Stromal cell of bone marrow (primary cell): ENCODE measurements at places on chromosomes 3 and 15.
A peak's percentile ranks its signal among the peaks of the same experiment; 100 is the strongest.

DNA sequence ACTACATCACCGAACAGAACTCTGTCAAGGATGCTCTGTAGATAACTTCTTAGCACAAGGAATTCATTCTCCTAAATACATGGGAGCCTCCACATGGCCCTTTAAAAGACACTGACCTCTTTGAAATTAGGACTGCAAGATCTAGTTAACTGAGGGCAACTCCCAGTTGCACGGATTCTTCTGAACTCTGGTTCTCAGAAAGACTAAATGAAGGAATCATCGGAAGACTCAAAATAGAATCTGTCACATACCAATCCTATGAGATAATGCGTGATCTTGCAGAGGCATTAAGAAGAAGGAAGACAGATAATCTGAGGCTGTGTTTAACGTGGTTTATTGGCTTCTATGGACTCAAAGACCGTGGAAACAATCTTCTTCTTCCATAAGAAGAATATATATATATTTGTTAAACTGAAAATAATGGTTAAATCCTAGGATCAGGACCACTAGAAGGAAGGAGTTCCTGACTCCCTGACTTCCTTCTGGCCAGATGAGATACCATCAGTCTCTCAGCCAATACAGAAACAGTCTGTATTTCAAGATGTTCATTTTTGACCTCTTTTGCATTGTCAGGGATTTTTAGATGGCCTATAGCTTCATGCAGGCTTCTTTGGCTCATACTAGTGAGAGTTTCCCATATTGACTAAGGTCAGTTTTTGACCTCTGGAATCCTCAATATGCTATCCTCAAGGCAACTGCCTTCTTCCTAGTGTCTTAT lies 33.9 kb upstream of the TBC1D23 start:
- DNase-seq = peak; percentile 21

- no peak for DNase-seq
These were observed 16.7 kb downstream of the TFG start for GRCh38 chr3:100725935-100726513.

DNA sequence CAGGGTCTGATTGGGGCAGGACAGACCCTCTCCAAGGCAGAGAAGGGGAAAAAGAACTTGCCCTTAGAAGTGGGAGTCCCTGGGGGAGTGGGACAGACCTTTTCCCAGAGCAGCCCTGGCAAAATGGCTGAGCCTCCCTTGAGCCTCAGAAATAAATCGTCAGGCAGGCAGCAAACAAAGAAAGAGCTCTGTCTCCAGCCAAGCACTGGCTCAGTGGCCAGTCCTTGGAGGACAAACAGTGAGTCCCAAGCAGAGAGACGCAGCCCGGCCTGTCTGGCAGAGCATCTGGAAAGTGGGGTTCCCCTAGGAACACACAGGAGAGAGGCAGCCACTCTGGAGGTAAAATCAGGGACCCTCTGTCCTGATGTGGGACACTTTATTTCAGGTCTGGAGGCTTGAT lies 1.8 kb downstream of the SLC6A1 start:
- no peak for DNase-seq

DNA sequence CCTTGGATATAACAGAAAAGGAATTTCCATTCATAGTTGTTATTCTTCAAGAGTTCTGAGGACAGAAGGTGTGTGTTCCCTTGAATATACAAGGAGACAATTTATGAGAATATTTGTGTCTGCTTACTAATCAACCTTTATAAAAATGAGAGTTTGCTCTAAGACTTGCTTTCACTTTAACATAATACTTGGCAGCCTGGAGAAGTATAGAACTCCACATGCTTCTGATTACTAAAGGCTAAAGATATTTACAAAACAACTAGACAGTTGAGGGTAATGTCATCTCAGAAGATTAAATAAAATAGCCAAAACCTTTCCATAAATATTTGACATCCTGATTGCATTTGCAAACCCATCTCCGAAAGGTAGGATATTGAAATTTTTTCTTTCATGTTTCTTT lies 727.1 kb upstream of the NAALADL2 start:
- DNase-seq = no peak

- no peak for DNase-seq
These were observed 6.2 kb downstream of the DLG1 start for GRCh38 chr3:197292083-197292646.

- no peak for DNase-seq
These were observed 64.1 kb upstream of the RPL32 start for GRCh38 chr3:12905316-12906071.

DNA sequence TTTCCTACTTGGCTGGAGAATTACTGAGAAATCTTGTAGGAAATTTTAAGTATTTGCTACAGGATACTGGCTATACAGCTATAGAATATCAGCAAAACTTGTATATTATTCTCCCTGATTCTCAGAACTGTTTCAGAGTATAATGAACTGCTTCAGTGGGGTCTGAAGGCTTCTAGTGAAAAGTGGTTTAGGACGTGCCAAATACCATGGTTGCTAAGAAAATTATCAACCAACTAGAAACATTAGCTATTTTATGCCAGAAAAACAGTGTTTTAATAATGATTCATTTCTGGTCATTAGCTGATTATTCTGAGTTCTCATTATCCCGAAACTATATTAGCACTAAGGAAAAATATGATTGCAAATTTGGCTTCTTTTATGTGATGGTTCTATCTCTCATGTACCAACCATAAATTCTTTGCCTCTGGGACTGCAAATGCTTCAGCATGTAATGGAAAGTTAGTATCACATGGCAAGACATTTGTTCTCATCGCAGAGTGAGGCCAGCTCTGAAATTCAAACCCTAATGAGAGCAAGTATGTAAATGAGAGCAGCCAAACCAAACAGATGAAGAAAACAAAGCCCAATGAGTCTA lies 11.0 kb upstream of the TSC22D2 start:
- DNase-seq = no peak

DNA sequence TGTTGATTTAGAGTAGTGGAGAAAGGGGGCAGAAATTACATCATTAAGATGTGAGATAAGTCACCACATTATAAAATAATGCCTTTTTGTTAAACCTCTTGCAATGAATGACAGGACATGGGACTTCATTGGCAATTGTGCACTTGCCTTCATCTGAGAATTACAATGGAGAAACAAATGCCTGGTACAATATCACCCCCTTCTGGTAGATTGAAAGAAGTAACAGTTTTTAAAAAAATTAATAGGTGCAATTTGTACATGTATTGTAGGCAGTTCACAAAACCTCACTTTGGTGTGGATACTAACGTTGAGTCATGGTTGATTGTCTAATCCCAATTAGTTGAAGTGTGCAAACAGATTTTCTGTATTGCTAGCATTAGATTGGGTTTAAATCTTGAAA lies 4.6 kb upstream of the P2RY14 start:
- peak; percentile 46 for DNase-seq

GRCh38 chr3:140950863-140951262 lies 9.2 kb downstream of the SLC25A36 start:
- DNase-seq = no peak

DNA sequence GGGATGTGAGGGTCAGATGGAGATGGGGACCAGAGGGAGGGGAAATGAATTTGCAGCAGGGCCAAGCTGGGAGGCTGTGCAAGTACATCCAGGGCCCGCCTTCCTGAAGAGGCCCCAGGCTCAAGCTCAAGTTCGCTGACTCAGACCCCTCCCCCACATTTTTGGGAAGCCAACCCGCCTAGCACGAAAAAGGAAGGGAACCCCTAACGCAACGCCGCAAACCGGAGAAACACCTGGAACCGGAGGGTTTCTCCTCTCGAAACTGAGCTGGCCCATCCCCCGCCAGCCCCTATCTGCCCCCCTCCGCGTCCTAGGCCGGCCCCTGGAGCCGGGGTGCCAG lies 624 bp downstream of the AP3B2 start:
- no peak for DNase-seq

- no peak for DNase-seq
These were observed 133.6 kb upstream of the MRPL3 start for GRCh38 chr3:131636266-131636775.

- no peak for DNase-seq
These were observed 579.4 kb upstream of the TBL1XR1 start for GRCh38 chr3:177776661-177777101.

DNA sequence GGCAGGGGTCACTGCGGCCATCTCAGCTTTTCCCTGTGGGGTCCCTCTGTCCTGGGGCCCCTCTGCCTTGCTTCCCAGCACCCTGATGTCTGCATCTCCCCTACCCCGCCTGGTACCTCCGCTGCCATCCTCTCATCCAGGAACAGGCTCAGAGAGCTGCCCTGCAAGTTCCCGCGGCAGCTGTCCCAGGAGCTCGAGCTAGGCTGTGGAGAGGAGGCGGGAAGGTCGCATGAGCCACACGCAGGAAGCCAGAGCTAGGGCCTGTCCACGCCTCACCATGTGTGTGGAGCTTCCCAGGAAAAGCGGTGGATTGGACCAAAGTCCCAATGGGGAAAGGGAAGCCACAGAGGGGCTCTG lies 12.5 kb downstream of the PLA2G4B start:
- no peak for DNase-seq

- no peak for DNase-seq
These were observed 265.5 kb upstream of the ROPN1 start for GRCh38 chr3:124257336-124257864.

DNA sequence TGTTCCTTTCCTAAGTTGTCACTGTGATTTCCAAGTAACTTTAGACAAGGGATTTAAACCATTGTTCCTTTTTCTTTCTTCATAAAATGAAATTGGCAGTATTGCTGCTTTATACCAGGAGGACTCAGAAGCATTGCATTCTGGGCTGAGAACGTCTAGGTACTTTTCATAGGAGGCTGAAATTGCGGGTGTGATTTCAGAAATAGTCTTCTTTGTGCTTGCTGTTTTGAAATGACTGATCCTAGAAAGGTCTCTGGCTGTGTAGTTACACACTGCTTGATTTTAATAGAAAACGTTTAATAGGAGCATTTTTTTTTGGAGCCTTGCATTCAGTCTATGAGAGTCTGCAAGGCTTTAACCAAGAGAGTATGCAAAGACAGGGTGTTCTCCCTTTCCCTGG lies 56.3 kb downstream of the PPM1L start:
- no peak for DNase-seq

GRCh38 chr3:146464005-146464595 lies 5.3 kb downstream of the PLSCR2 start:
- peak; percentile 36 for DNase-seq

GRCh38 chr3:9119331-9119730 lies 130.1 kb downstream of the SRGAP3 start:
- no peak for DNase-seq

- no peak for DNase-seq
These were observed 108.8 kb downstream of the KBTBD8 start for GRCh38 chr3:67106874-67107273.

GRCh38 chr15:70048578-70049514 lies 48.9 kb downstream of the TLE3 start:
- no peak for DNase-seq

DNA sequence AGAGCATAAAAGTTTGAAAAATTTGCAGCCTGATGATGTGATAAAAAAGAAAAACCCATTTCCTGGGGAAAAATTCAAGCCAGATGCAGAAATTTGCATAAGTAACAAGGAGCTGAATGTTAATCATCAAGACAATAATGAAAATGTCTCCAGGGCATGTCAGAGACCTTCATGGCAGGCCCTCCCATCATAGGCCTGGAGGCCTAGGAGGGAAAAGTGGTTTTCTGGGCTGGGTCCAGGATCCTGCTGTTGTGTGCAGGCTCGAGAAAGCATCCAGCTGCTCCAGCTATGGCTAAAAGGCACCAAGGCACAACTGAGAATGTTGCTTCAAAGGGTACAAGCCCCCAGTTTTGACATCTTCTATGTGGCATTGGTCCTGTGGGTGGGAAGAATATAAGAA lies 1014.0 kb downstream of the SI start:
- DNase-seq = no peak

GRCh38 chr3:20909511-20909910 lies 723.5 kb upstream of the SGO1 start:
- no peak for DNase-seq

DNA sequence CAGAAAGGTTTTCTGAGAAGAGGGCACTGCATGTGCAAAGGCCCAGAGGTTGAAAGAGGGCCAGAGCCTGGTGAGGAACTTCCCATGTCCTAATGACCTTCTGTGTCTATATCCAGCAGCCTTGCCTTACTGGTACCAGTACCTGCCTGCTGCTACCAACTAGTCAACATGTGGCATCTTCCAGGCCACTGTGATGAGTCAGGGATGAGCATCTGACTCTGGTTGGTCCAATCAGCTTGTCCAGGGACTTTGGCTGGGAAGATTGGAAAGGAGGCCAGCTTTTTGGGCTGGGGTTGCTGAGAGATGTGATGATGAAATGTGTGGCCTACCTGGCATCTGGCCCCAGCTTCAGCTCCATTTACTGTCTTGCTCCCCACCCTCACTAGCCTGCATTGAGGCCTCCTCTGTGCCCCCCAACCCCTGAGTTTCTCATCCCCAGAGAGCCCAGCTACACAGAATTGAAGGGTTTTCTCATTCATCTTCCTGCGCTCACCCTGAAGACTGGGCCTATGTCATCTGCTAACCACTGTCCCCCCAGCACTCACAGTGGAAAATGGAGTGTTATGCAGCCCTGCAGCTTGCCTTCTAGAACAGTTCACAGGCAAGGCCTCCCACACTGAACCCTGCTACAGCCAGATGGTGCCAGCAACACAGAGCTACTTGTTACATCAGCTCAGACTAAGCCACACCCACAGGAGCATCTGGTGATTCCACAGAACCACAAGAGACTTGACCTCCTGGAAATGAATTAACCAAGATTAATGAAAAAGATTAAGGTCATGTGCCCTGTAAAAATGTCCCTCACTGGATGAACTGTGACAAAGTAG lies 1.3 kb upstream of the TWF2 start:
- DNase-seq = peak; percentile 88

DNA sequence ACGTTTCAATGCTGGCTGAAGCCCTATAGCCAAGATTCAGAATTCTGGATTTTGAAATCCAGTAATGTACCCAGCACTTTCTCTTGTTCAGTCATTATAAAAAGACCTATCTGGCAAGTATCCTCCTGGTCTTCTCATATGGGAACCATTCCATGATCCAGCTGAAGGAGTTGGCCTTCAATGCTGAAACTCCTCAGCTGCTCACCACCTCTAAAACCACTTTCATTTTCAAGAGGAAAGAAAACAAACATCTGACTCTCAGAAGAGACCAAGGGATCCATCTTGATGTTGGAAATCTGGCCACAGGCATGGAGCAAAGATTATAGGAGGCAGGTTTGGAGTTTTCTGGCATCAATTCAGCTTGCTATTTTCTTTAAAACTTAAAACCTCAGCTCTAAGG lies 235.4 kb downstream of the FMN1 start:
- DNase-seq = peak; percentile 36

DNA sequence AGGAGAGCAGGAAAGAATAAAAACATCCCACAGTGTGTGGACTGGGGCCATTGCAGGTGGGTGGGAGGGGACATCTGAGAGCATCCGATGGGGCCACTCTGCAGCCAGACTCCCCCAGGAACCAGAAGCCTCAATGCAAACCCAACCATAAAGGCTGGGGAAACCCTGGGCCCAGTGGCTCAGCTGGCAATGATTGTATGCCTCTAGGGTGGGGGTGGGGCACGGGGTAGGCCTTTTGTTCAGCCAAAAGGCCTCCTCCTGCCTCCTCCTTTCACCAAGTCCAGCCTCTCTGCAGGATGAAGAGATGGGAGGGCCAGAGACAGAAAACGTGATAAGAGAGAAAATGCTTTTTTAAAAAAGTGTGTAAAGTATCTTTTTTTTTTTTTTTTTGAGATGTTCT lies 45.5 kb upstream of the HERC1 start:
- no peak for DNase-seq
